ENCODE measurements at places on chromosomes 11 and 22. TPM values are rescaled to one million over a fixed set of nuclear protein-coding genes. Genes with fewer than 3 reads are reported as not detected.

The MAP6 gene
- total RNA-seq, result not detected

The PRG3 gene
- not detected for total RNA-seq

- peak; percentile 33 for DNase-seq
These were observed 31.9 kb upstream of the IGLL5 start for GRCh38 chr22:22855617-22856308.

DNA sequence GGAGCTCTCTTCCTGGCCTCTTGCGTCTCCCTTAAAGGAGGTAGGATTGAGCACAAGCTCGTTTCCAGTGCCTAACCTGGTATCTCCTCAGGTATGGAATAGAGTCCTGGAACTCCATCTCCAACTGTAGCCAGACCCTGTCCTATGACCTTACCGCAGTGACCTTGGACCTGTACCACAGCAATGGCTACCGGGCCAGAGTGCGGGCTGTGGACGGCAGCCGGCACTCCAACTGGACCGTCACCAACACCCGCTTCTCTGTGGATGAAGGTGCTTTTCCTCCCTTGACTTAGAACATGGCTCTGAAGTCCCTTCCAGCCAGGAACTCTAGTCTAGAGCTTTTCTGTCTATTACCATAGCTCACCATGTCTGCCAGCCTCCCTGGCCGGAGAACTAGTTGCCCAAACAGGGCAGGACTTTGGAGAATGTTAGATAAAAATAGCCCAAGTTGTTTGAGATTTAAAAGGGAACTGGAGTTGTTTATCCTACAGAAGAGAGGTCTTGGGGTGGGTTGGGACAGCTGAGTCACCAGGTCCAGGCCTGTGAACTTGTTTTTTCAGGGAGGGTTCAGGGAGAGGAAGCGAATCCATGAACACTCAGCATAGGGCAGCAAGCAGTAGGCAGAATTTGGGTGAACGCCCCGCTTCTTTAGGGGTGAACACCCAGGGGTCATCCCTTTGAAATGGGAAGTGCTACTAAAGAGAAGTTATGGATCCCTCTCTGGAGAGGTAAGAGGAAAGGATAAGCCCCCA lies 3.3 kb downstream of the IL10RA start:
- DNase-seq, result no peak

DNA sequence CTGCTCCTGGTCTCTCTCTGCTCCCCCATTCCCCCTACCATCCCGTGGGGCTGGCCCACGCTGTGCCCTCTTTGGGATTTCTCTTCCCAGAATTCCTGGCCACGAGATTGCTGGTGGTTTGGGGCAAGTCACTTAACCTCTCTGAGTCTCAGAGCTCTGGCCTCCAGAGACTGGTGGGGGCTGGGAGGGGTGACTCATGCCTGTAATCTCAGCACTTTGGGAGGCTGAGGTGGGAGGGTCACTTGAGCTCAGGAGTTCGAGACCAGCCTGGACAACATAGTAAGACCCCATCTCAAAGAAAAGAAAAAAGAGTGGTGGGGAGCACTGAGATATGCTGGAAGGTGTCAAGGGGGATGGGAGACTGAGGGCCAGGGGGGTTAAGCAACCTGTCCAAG lies 18.3 kb downstream of the OTUB1 start:
- DNase-seq, result no peak
